ENCODE measurements at places on chromosomes 5 and 9.

GRCh38 chr9:136936645-136937170 is 7.8 kb downstream of the FBXW5 start:
- no peak for DNase-seq

DNA sequence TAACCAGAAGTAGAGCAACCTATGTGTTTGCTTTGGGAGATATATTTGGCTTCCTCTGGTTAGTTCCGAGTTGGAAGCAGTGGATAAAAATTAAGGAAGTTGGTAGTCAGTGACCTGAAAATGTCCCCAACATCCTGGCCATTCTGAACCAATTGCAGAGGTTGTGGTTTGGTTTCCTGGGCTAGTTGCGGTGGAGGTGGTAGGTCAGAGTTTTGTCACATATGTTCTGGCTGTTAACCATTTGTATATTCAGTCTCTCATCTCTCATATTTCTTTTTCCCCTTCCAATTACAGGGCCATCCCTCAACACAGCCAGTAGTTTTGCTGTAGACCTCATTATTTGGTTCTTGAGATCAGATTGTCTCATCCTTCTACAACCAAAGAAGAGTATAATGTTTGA is 1026.9 kb downstream of the PTPRD start:
- DNase-seq: peak; percentile 34

GRCh38 chr9:24095246-24095645 is 269.2 kb upstream of the ELAVL2 start:
- peak; percentile 8 for DNase-seq

GRCh38 chr5:89697581-89697980 is 712.0 kb downstream of the CETN3 start:
- no peak for DNase-seq

GRCh38 chr5:173866858-173867679 is 21.1 kb upstream of the CPEB4 start:
- DNase-seq: no peak

- DNase-seq: no peak
Measured at GRCh38 chr9:94693485-94694204, 32.9 kb upstream of the AOPEP start.

DNA sequence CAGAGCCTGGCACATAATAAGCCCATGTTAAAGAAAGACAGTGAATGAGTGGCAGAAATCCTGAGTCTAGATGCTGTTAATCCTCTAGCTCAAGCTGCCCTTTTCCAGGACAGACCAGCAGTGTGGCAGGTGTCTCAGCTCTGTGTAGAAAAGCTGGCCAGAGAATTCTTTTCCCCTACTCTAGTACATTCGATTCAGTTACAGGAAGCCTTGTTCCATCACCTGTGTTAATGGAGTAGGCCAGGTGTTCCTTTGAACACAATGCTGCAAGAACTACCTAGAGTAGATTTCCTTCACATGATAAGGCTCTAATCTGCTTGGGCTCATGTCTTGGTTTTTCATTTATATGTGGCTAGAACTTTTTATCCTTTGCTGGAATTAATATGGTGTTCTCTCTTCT is 52.5 kb downstream of the NUP214 start:
- no peak for DNase-seq

GRCh38 chr9:129559506-129559881 is 61.4 kb downstream of the C9orf50 start:
- no peak for DNase-seq

DNA sequence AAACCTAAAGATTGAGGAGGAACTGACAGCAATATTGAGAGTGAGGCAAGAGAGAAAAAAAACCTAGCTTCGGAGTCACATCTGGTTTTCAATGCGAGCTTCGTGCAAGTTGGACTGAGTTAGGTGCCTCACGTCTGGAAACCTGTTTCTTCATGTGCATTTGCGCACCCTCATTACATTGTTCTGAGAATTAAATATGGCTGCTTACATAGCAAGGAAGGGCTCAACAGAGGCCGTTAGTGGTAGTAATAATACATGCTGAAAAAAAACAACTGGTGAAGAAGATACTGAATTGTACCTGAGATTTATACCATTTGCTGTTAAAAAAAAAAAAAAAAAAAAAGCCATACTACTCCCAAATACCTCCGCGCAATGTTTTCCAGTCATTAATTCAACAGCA is 18.6 kb downstream of the DNAJA1 start:
- DNase-seq: no peak

- DNase-seq: no peak
Measured at GRCh38 chr5:74595143-74595925, 45.2 kb downstream of the ENC1 start.

GRCh38 chr9:31745468-31745867 is 639.0 kb upstream of the ACO1 start:
- no peak for DNase-seq

- no peak for DNase-seq
Measured at GRCh38 chr9:133701321-133701980, 36.7 kb downstream of the SARDH start.

GRCh38 chr9:114125476-114126013 is 26.5 kb upstream of the KIF12 start:
- DNase-seq: no peak

DNA sequence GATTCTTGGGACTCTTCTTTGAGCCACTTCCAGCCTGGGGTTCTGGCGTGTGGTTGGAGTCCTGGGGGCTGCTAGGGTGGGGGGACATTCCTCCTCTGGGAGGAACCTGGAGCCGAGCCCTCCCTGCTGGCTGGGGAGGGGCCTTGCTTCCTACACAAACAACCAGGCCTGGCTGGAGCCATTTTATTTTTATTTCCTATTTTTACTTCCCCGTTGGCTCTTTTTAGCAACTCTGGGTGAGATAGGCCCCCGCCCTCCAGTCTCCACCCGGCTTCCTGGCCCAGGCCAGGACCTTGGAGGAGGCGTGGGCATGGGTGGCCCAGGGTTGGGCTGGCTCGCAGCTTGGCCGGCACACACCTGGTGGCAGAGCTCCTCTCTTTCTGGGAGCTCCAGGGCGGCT is 15.1 kb downstream of the RXRA start:
- peak; percentile 51 for DNase-seq

DNA sequence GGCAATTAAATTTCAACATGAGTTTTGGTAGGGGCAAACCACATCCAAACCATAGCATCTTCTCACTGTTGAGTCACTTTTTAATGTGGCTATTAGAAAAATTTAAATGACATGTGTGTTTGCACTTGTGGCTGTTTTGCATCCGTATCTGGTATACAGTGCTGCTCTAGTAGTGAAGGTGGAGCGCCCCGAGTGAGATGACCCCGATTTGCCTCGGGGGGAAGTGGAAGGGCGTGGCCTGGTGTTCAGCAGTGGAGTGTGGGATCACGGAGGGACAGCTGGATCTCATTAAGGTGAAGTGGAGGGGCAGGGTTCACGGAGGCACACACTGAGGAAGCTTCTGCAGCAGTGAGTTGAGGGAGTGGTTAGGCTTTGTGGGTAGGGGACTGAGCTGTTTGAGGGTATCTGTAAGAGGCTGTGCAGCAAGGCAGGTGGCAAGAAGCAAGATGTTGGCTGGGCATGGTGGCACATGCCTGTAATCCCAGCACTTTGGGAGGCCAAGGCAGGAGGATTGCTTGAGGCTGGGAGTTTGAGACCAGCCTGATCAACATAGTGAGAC is 6.2 kb upstream of the GMCL2 start:
- no peak for DNase-seq

- DNase-seq: no peak
Measured at GRCh38 chr9:107815782-107816560, 326.4 kb upstream of the KLF4 start.

DNA sequence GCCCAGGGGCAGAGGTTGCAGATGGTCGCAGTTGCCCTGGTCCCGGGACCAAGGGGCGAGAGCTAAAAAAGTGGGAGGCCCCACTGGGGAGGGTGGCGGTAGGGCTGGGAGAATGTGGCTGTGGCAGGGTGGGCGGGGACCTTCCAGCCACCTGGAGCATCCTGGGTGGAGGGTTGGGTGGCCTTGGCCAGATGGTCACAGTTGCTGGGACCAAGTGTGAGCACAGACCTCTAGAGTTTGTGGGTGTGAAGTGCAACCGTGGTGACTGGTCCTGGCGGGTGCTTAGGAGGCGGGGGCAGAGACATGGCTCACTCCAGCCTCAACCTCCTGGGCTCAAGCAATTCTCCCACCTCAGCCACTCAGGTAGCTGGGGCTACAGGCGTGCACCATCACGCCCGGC is 5.7 kb upstream of the TRAF2 start:
- no peak for DNase-seq

- DNase-seq: no peak
Measured at GRCh38 chr5:87243161-87243844, 24.4 kb upstream of the RASA1 start.

DNA sequence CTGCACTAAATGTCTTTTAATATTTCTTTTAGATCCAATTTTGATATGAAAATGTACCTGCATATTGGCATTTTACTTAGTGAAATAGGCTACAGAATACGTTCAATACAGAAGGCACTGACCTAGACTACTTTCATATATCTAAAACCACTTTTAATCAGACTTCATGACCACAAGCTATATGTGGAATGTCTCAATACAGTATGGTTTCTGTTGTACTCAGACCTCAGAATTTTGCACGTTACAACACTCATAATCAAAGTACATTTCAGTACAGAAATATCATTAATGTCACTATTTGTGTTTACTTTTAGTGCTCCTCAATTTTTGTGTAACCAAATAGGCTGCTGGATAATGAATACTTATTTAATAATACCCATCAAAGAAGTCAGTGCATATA is 74.8 kb downstream of the MEF2C start:
- no peak for DNase-seq

- no peak for DNase-seq
Measured at GRCh38 chr5:159095151-159095721, 4.5 kb downstream of the EBF1 start.

- DNase-seq: no peak
Measured at GRCh38 chr5:93746406-93747056, 5.1 kb upstream of the POU5F2 start.

DNA sequence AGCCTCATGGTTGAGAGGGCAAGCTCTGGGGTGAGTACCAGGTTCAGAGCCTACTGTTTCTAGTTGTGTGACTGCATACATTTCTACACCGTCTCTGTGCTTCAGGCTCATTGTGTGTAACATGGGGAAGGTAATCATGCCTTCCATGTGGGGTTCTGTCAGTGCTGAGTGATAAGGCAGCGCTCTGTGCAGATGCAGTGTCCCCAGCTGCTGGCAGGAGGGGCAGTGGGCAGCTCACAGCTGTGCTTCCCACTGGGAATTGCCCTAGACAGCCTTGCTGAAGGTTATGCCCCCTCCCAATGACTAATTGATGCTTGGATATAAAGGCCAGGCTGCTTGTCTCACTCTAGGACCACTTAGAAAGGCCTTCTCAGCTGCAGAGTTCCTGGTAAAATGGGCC is 121.8 kb upstream of the SAP30L start:
- DNase-seq: no peak

DNA sequence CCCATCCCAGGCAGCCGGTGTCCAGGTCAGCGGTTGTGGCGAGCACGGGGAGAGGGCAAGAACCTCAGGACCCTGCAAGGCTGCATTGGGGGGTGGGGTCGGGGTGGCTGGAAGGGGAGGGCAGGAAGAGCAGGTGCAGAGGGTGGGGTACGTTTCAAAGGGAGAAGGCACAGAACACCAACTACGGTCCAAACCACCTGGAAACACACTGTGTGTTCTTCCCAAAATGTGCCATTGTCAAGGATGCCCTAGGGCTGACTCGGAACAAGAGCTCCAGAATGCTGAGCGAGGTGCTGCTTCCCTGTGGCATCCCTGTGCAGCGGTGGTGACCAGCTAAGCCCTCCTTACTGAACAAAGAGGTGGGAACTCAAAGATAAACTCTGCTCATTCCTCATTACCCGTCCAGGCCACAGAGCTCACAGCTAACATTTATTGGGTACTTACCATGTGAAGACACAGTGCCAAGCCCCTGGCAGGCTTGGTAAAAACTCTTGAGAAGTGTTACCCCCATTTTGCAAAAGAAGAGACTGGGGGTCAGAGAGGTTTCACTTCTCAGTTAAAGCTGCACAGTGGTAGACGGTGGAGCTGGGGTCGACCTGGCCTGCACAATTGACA is 153.8 kb downstream of the COL23A1 start:
- no peak for DNase-seq

DNA sequence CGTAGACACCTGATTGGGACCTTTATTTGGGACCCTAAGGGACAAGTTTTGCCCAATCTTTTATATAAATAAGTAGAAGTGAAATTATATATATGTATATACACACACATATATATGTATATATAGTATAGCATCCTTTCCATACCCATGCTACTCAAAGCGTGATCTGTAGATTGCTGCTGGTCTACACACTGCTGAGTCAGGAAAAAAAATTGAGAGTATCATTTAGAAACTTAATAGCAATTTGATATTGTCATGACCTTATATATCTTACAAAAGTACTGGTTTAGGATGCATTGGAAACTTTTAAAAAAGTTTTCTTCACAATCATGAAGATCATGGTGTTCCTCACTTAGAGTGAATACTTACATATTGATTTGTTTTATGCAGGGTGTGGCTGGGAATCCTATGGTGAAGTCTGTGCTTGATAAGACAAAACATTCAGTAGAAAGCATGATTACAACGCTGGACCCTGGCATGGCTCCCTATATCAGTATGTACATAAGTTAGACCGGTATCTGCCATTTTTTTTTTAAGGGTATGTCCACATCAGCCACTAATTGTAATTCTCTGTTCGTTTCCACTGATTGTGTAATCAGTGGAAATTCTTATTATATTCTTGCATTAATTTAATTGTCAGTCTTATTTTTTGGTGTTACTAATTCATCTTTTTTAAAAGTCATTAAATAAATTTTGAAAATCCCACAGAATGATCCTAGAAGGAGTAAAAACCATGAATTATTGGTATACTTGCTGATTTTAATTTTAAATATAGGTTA is 12.7 kb downstream of the PRRC1 start:
- no peak for DNase-seq

DNA sequence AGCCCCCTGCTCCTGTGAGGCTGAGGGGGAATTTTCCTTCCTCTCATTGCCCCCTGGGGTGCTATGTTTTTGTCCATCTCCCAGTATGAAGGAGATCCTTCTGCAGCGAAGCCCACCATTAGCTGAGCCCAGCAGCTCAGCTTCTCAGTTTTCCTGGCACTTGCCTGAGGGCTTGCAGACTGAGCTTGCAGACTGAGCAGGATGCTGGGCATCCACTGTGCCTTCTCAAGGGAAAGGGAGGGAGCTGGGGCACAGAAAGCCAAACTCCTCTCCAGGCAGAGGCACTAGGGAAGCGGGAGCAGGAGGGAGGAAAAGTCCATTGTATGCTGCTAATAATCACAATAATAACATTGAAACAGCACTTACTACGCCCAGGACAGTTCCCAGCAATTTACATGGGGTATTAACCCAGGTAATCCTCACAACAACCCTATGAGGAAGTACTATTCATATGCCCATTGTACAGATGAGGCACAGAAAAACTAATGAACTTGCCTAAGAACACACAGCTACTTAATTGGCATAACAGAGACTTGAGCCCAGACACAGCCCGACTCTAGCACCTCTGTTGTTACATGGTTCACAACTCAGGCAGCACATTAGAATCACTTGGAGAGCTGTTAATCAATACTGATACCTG is 86.9 kb upstream of the SSBP2 start:
- no peak for DNase-seq

All from KBM-7 (cell line).